Activated naive CD8-positive, alpha-beta T cell treated with anti-CD3 and anti-CD28 coated beads, Interleukin-2, amount 10 ng/mL, durations not matched to agents 7 days and 5 days (primary cell): ENCODE measurements at places on chromosomes 13 and 19. TPM values are rescaled to one million over a fixed set of nuclear protein-coding genes. Genes with fewer than 3 reads are reported as not detected.

Gene KRTDAP
- not detected for total RNA-seq

Gene SYNGR4
- 0.30 TPM for total RNA-seq

DNA sequence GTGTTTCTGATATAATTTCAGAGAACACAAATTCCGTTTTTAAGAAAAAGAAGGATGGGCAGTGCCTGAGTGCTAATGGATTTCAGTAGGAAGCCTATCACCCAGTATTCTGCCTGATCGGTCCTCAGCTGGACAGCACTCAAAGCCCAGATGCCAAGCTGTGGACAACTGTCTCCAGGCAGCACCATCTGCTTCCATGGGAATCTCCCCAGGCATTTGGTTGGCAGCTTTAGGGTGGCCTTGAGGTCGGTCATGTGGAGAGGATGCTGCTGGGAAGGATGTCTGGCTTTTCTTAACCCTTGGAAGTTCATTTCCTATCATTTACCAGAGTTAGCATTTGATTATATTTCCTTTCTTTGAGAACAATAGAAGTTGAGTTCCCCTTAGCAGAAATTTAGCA, 311.7 kb downstream of the TBC1D4 start:
- DNase-seq: no peak

DNA sequence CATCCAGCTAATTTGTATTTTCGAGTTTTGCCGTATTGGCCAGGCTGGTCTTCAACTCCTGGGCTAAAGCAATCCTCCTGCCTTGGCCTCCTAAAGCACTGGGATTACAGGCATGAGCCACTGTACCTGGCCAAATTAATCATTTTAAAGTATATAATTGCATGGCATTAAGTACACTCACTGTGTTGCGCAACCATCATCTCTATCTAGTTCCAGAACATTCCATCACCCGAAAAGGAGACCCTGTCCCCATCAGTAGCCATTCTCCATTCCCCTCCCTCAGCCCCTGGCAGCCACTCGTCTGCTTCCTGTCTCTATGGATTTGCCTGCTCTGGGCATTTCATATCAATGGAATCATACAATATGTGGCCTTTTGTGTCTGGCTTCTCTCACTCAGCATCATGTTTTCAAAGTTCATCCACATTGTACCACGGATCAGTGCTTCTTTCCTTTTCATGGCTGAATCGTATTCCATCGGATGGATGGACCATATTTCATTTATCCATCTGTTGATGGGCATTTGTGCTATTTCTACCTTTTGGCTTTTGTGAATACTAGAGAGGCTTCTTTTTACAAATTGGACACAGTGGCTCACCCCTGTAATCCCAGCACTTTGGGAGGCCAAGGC, 13.1 kb downstream of the PGPEP1 start:
- DNase-seq: no peak

DNA sequence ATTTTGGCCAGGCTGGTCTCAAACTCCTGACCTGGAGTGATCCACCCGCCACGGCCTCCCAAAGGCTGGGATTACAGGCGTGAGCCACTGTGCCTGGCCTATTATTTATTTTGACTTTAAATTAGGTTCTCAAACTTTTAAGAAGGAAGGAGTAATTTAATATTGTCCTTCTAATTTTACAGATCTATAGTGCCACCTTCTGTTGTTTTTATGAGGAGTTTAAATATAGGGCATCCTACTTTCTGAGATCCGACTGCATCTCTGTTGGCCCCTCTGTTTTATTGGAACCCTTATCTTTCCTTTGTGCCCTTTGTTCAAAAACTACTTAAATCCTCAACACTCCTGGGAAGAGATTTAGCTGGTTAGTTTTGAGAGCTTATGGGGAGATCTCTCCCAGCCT, 25.4 kb upstream of the ZMYM5 start:
- DNase-seq: no peak

DNA sequence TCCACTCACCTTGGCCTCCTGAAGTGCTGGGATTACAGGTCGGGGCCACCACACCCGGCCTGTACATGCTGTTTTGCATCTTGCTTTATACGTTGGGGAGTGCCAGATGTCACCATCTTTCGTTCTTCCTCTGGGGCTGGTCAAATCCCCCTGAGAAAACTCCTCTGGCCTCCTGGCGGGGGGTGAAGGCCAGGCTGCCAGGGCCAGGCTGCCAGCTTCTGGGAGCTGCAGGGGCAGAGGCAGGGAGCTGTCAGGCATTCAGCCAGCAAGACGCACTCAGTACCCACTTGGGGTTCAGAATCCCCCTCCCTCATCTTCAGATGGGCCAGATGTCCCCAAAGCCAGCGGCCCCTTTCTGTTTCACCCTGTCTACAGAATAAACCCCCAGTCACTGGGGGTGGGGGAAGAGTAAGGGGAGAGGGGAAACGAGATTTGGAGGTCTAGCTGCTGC, 16.1 kb downstream of the ZSWIM9 start:
- no peak for DNase-seq
